ENCODE measurements at places on chromosomes 11 and 22.

DNA sequence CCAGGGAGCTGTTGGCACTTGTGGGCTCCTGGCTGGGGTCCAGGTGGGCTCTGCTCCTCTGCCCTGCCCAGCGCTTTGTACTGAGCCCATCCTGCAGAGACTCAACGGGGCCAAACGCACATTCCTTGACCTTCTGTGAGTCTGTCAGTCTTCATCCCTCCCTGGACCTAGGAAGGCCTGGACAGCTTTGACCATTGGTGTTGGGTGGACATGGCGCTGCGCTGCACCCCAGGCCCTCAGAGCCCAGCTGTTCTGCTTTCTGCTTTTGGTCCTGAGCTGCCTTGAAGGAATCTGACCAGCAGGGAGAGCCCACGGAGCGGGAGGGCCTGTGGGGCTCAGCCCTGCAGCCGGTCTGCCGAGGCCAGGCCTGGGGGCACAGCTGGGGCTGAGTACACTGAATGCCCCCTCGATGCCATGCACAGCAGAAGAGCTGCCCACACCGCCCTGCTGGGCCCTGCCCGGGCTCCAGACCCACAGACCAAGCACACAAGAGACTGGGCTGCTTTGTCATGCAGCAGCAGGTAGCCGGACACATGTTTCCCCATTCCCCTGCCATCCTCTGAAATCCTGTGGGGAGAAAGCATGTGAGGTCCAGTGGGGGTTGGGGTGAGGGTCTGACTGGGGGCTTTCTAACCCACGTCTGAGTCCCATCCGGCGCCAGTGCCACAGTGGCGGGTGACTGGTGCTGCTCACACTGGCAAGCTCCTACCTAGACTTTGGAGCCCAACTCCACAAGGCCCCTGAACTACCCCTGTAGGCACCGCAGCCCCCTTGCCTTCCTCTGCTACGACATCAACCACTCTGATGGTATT, 24.1 kb upstream of the CCDC188 start:
- DNase-seq, result no peak

DNA sequence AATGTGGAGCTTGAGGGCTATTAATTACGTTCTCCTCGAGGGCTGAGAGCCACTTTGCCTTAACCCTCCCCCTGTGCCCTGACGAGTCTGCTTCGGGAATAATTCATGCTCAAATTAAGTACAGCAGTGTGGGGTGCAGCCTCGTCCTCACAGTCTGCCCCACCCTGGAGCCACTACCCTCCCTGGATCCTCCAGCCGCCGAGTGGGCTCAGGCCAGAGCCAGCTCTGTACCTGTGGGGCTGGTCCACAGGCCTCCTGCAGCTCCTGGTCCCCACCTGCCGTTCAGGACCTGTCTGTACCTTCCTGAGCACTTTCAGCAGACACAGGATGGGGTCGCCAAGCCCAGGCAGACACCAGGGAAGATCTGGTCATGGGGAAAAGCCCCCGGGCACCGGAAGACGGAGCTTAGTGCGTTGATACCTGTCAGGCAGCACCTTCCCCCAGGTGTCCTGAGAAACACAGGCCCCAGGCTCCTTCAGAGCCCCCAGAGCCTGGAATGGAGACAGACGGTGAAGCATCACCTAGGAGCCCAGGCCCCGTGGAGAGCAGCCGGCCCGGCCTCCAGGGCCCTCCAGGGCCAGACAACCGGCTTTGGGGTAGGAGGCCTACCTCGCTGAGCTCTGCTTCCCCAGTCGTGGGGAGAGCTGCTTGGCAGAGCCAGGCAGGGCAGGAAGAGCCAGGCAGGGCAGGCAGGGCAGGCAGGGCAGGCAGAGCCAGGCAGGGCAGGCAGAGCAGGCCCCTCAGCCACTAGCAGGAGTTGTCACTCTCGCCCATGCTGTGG, 9.7 kb downstream of the TSPAN32 start:
- no peak for DNase-seq

DNA sequence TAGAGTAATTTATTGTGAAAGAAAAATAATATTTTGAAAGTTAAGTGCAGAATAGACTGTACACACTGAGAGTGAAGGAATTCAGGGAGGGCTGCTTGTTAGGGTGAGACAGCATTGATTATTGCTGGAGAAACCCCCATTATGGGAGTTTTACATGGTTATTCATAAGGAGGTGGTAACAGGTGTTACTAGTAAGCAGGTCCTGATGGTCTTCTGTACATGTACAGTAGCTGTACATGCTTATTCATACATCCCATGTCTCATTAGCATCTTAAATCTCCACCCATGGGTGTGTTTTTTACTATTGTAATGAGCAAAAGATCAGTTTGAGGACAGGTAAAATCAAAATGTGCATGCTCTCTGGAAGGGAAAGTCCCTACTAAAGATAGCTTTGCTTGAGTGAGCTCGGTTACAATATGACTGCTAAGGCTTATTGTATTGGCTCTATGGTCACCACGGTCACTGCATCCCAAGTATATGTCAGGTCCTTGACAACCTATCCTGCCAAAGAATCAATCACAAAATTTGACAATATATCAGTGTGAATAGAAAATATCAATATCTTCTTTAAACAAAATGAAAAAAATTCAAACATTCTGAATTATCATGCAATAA, 6.2 kb downstream of the KDM4F start:
- DNase-seq, result no peak

DNA sequence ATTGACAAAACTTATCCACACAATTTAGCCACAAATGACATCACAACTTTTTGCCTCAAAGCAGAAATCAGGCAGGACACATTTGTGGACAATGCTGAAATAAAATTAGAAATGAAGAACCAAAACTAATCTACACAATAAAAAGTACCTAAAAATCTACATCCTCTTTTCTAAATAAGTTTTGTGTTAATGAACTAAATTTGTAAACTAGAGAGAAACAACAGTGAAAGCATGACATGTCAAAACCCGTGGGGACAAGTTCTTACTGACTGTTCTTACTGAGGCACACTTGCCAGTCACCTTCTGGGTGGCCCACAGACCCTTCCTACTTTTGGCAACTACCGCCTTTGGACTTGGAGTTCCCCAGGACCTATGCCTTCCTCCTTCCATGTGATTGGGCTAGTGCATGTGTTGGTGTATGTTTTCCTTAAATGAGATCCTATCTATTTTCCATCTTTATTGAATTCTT, 60.7 kb upstream of the MUC15 start:
- no peak for DNase-seq

GRCh38 chr11:12799334-12799835, 125.2 kb downstream of the TEAD1 start:
- peak; percentile 32 for DNase-seq

DNA sequence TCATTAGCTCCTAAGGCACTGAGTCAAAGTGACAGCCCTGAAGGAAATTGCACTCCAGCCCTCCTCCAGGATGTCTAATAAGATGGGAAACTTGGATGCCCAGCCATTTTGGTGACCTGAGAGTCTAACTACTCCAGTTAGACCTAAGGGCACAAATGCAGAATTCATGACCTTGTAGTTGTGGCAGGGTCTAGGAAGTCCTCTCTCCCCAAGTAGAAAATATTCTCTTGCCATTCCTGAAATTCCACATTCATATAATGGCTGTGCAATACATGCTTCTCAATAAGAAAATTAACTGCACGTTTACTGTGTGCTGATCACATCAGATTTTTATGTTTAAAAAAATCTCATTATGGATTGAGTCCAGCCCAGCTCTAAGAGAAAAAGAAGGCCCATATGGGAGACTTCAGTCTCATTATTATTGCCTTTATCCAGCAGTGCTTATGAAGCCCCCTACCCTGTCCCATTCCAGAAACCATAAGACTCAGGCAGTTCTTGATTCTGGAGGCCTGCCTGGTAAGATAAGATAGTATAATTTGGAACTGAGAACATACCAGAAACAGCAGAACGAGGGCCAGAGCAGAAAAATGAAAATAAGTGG, 133.7 kb upstream of the LDLRAD3 start:
- DNase-seq, result no peak

DNA sequence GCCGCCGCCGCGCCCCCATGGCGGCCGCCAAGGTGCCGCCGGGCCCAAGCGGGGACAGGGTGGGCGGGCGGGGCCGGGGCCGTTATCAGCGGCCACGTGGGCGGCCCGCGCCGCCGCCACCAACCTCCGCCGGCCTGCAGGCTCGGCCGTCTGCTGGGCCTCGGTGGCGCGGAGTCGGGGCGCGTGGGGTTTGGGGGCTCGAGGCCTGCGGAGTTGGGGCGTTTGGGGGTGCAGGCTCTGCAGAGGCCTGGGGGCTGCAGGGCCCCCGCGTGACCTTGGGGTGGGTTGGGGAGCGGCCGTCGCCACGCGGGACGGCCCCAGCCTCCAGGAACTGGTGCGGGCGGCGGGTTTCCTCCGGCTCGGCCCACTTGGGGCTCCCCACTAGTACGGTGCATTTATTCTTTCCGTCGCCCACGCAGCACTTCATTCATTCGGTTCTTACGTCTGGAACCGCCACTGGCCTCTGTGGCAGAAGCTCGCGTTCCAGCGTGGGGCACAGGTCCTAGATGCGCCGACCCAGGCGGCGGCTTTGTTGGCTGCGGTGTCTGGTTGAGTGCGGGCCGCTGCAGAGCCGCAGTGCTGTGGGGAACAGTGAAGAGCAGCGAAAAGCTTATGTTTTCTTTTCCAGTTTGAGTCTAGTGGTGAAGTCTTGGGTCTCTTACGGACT, 740 bp upstream of the TRMT2A start:
- no peak for DNase-seq

DNA sequence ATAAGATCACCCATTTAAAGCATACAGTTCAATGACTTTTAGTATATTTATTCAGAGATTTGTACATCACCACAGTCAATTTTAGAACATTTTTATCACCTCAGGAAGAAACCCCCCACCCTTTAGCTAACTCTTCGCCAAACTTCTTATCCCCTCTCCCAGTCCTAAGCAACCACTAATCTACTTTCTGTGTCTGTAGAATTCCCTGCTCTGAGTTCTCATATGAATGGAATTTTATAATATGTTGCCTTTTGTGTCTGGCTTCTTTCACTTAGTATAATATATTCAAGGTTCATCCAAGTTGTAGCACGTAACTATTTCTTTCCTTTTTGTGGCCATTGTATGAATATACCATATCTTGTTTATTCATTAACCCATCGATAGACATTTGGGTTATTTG, 3.6 kb downstream of the ANKRD13D start:
- no peak for DNase-seq

DNA sequence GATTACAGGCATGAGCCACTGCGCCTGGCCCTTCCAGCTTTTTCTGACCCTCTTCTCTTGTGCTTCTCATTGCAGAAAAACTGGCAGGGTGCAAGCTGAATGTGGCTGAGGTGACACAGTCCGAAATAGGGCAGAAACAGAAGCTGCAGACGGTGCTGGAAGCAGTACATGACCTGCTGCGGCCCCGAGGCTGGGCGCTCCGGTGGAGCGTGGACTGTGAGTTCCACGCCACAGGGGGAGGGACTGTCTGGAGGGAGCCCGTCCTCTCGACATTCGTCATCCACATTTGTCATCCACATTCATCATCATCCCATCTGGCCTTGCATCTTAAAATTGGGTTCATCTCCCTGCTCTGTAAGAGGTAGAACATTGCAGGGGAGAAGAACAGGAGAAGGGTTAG, 49.3 kb upstream of the PARVG start:
- no peak for DNase-seq

DNA sequence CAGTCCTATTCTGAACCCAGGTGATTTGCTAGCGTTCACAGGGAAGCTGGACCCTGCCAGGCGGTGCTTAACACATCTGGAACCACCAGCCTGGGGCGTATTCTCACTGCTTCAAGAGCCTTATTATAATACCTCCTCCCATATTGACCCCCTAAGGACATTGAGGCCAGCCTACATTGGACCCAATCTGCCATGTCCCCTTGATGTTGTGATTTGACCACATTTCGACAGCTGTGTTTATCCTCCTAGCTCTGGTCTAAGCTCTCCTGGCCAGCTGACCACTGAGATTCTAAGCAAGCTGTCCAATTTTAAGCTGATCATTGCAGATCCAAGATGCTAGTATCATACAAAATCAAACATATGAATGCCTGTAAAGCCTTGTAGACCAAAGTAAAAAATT, 148.1 kb upstream of the BLID start:
- no peak for DNase-seq

DNA sequence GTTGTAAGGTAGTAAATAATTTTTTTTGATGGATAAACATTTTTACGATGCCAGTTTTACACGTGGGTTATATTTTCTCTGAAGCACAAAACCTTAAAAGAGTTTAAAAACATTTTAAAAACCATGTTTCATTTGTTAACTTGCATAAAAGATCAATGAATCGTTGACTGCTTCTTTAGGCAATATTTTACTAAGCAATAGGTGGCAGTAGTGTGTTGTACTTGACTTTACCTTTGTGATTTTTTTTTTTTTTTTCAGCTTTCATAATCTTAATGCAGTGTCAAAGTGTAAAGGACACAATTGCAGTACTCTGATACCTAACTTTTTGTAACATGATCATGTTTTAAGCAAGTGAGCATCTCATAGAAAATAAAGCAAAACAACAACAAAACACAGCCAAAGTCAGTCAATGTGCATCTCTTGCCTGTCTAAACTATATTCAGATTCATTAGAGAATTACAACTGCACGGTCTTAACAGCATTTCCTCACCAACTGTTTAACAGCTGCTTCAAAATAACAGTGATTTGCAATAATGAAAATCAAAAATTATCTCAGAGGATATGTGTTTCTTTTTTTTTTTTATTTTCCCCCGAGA, 27.7 kb downstream of the DNAJC24 start:
- peak; percentile 6 for DNase-seq

DNA sequence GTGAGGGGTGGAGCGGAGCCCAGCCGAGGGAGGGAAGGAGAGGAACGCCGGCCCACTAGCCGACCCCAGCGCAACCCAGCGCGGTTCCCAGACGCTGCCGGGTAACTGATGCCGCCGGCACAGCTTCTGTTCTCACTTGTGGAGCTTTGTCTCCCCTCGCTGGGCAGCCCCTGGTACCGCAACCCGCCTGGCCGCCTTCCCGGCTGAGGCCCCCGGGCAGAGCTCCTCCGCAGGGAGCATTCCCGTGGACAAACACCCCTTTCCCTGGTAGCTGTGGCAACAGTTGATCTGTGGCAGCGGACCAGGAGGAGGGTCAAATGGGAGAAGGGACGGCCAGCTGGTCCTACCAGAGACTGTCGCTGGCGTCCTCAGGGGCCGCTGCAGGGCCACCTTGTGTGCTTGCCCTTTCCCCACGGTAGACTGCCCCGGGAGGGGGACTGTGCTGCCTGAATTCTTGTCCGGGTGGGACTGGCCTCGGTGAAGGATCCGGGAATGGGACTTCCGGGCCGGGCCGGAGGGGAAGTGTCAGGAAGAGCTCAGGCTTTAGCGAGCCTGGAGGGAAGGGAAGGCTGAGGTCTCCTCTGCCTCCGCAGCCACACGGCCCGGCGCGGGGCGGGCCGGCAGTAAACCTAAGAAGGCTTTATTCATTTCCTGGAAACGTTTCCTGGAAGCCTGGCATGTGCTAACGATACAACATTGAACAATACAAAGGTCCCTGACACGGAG, 468.0 kb downstream of the OPCML start:
- peak; percentile 14 for DNase-seq

GRCh38 chr11:75558939-75559843, 2.9 kb upstream of the SERPINH1 start:
- no peak for DNase-seq

- DNase-seq, result no peak
Measured at GRCh38 chr11:73059915-73060314, 82.2 kb downstream of the FCHSD2 start.

Measured in LNCaP clone FGC (cell line).